ENCODE measurements at places on chromosomes 2 and 18.
A peak's percentile ranks its signal among the peaks of the same experiment; 100 is the strongest.

DNA sequence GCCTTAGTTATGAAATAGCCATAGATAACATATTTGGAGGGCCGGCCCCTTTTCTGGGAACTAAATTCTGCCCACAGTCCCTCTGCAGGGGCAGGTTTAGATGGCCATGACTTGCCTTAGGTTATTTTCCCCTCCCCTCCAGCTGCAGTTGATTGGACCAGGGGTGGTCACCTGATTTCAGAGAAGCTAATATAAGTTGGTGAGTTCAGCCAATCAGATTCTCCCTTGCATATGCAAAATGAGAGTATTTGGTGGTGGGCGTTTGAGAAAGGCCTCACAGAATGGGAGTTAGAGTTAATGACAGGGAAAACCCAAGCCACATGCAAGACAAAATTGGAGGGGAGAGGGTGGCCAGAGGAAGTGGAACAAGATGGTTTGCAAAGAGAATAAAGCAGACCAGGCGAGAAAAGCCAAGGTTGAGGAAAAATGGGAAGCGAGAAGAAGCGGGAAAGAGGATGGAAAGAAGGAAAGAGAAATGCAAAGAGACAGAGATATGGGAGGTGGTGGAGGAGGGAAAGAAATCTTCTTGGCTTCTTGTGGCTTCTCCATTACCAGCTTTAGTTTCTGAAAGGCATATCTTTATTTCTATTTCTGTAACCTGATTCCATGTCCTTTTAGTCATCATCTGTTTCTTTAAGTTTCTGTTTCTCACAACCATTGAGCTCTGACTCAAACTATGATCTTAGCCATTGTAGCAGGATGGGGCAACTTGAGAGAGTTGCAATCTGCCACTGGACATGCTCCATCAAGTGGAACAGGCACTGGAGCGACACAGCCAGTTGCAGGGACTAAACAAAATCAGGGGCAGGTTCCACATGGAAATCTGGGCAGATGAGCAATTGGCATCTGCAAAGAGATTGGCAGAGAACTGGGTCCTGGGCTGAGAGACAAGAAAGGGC lies 108.1 kb upstream of the SIX3 start:
- DNase-seq = no peak

DNA sequence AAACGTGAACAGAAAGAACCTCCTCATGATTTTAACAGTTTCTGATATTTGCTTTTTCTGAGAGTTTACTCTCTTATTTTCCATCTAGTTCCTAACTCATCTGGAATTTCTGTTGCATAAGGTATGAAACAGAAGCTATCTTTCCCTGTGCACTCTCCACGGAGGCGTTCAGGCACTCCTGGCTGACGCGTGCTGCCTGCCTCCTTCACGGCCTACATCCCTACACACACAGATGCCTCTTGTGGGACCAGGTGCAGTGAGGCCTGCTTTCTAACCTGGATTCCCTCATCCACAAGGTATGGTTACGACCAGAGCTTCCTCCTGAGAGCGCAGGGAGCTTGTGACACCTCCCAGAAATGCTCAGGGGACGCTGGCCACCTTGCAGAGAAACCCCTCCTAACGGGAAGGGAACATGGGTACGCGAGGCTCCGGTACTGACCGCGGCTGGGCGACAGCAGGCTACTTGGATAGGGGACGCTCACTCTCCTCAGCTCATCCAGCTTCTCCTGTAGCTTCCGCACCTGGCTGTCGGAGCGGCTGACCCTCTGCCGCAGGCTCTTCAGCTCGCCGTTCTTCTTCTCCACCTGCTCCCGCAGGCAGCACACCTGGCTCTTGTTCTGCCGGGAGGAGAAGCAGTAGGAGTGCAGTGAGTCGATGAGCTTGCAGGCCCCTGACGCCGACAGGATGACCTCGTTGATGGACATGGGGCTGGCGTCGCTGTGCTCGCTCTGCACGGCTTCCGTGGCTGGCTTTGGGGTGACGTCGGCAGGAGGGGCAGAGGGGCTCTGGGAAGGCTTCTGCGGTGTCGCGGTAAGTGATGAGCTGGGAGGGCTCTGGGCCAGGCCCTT lies 4.3 kb downstream of the THAP4 start:
- DNase-seq = no peak

- DNase-seq = no peak
Measured at GRCh38 chr2:46120792-46121555, 176.2 kb upstream of the EPAS1 start.

- DNase-seq = no peak
Measured at GRCh38 chr2:206820807-206821206, 55.4 kb downstream of the FASTKD2 start.

- DNase-seq = no peak
Measured at GRCh38 chr18:5388896-5389295, 93.4 kb upstream of the ZBTB14 start.

GRCh38 chr2:164620873-164621763 lies at the start of gene GRB14:
TSS of gene GRB14 (minus strand) at chr2:164621482. CDS start at chr2:164621309, 173 bp downstream.
- DNase-seq = no peak

DNA sequence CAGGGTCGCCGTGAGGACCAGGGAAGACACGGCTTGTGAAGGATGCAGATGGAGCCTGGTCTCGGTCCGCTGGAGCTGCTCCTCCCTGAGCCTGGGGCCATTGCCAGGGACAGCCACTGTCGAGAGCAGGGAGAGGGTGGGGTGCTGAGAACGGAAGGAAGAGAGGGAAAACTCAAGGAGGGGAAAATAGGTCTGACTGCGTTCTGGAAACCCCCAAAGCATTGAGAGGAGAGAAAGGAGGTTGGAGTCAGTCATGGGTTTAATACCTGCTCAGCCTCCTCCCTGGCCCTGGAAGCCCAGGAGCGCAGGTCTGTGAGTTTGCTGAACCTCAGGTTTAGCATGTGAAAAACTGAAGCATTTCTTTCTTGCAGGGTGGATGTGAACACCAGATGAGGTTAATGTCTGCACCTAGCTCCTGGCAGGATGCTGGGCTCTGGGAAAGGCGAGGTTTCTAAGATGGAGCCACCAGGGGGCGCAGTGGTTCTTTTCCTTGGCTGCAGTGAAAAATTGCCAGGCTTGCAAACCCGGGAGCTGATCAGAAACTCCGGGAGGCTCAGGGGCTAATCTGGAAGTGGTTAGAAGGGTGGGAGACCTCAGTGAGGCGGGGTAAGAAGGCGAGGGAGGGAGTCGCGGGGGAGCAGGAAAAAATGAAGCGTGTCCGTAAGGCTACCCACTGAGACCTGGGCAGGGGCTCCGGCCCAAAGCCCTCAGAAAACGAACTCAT lies 33.6 kb upstream of the RNF149 start:
- DNase-seq = peak; percentile 65

GRCh38 chr2:29347774-29348461 lies 232.7 kb downstream of the CLIP4 start:
- DNase-seq = no peak

DNA sequence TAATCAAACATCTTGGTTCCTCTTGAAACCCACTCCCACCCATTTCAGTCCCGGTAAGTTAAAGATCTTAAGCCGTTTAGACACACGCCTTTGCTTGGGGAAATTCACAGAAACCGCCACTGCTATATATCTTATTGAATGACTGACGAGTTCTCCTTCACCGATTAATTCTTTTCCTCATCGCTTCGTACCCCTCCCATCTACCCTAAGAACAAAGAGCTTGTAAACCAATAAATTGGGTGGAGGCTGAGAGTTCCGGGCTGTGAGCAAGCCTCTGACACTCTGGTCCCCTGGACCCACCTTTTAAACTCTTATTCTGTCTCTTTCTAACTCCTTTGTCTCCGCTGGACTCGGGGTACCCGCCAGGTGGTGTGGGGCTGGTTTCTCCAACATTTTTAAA lies 30.6 kb downstream of the TMEM131 start:
- no peak for DNase-seq

DNA sequence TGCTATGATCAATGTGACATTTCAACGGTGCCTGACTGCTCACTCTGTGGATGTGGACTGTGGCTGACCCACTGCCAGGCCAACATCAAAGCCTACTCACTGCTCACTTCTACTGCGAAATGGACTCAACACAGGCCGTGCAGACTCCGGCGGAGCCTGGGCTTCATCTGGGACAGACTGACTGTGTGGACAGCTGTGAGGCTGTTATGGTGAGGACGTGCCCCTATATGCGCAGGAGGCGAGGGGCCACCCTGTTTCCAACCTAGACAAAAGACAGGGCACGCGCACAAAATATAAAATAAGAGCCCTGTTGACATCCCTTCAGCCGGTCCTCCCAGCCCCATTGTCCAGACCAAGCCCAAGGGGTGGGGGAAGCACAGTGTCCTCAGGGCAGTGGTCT lies 514.4 kb upstream of the RAB6C start:
- DNase-seq = no peak

DNA sequence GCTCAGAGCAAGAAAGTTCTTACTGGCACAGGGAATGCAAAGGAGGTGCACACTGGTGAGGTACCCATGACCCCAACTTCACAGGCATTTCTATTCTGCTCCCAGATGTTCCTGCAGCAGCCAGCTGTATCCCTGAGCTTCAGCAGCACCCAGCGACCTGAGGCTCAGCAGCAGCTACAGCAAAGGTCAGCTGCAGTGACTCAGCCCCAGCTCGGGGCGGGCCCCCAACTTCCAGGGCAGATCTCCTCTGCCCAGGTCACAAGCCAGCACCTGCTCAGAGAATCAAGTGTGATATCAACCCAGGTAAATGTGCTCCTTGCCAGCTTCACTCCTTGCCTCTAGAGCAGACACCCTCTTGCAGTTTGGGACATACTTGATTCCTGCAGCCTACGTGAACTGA lies 14.1 kb upstream of the RPL31 start:
- DNase-seq = no peak

GRCh38 chr2:83022631-83023210 lies 1436.4 kb downstream of the SUCLG1 start:
- no peak for DNase-seq

GRCh38 chr2:208620487-208620978 lies 213.9 kb downstream of the PTH2R start:
- DNase-seq = no peak

DNA sequence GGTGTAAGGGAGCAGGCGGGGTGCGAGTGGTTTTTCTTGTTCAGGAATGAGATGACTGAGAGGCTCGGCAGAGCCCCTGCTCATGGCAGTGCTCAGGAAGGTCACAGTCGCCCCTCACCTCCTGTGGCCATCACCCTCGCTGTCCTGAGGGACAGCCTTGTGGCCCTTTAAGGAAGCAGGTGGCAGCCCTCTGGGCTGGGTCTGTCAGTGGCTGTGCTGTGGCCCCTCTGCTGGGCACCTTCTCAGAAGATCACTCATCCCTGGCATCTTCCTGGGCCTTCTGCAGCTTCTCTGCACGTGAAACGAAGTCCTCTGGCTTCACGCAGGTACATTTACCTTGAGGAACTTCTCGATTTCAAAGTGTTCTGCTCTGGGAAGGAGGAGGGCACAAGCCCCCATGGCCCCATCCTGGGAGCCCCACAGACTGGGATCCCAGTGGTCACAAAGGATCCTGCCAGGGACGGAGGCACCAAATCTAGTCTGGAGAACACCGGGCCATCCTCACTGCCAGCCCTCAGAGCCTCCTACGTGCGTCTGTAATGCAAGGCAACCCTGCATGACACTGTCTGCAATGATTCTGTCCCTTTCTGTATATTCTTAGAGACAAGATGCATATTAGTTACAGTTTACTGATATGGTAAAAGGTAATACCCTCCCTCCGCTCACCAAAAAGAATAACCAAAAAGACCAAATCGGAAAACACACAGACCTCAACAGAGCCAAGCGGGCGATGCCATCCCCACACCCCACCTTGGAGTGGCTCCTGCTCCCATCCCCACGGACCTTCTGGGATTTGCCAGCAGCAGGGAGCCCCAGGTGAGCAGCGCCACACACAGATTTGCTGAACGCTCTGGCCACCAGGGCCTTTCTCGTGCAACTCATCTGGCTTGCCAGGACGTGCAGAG lies 25.9 kb upstream of the FAHD2A start:
- DNase-seq = no peak

DNA sequence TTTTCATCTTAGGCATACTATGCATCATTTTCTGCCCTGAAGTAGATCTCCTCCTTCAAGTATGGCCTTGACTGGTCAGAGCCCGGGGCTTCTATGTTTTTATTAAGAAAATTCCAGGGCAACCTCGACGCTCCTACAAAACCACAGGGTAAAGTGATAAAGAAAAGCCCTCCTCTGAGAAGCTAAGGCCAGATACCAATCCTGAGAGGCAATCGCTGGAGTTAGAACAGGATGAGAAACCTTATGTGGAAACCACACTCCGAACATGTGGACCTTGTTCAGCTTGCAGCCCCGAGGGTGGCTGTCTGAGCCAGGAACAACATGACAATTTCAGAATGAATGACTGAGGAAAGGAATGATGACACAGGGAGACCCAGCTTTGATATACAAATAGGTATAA lies 35.6 kb downstream of the RMC1 start:
- DNase-seq = no peak

- DNase-seq = no peak
Measured at GRCh38 chr2:181250691-181251090, 206.5 kb upstream of the ITGA4 start.

GRCh38 chr2:85427300-85427835 lies 8.9 kb downstream of the SH2D6 start:
- no peak for DNase-seq

DNA sequence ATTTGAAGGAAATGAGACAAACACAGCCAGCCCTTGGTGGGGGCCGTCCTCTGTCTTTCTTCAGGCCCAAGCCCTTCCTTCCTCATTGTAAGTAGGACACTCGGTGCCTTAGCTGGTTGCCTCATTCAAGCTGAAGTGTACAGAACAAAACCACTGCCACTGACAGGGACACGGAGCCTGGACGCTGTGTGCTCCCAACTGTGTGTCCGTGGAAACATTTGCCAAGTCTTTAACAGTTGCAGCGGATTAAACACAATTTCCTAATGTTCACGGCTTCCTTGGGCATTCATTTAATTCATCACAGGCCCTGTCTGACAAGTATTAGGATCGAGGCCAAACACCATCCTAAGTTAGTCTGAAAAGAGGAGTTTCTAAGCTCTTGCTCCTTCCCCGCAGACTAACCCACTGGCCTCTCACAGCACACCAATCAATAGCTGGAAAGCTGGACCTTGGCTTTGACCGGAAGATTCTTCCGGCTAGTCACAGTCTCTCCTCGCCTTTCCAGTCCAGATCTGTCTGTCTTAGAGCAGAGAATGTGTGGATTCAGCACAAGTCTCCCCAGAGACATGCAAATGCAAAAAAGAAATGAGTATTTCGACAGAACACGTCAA lies 68.7 kb upstream of the ACSL3 start:
- DNase-seq = no peak

- DNase-seq = no peak
Measured at GRCh38 chr2:57450170-57450569, 596.4 kb upstream of the VRK2 start.

- DNase-seq = no peak
Measured at GRCh38 chr18:26356045-26356785, 130.0 kb downstream of the TAF4B start.

DNA sequence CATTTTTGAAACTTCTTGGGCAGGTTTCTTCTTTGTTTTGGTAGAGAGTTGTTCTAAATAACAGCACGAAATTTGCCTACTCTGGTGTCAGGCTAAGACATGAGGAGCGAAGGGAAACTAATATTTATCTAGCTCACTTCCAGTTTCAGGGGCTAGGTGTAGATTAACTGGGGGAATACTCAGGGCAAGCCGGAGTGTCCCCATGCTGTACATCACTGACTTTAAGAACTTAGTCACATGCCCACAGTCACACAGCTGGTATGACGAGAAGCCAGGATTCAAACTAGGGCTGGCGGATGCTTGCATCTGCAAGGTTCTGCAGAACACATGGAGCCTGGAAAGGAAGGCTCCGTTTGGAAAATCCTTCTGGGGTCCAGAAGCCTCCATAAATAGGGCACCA lies 133.3 kb downstream of the ALPK2 start:
- no peak for DNase-seq

GRCh38 chr18:76979111-76979751 lies 153.4 kb downstream of the MBP start:
- DNase-seq = no peak

All from activated CD4-positive, alpha-beta T cell treated with anti-CD3 and anti-CD28 coated beads for 4 hours (primary cell).